ENCODE measurements at places on chromosomes 2 and 18. TPM values are rescaled to one million over a fixed set of nuclear protein-coding genes. Genes with fewer than 3 reads are reported as not detected.

The TRAF3IP1 gene
- total RNA-seq, result 17.2 TPM

The ZFP36L2 gene
- total RNA-seq, result 2.8 TPM

The CD207 gene
- not detected for total RNA-seq

The KCTD1 gene
- total RNA-seq, result 34.4 TPM

The CAPG gene
- total RNA-seq, result 11.0 TPM

The TMEM198 gene
- total RNA-seq, result 15.7 TPM

The PTPRN gene
- total RNA-seq, result 30.7 TPM

The AKAIN1 gene
- 3.8 TPM for total RNA-seq

The EGR4 gene
- not detected for total RNA-seq

The TMSB10 gene
- total RNA-seq, result 2,077 TPM

The ACVR1C gene
- 12.5 TPM for total RNA-seq

The C1QL2 gene
- total RNA-seq, result 1.6 TPM

The IL36B gene
- total RNA-seq, result not detected

The CRYGD gene
- not detected for total RNA-seq

The NT5DC4 gene
- total RNA-seq, result not detected

The LYPD6B gene
- 13.8 TPM for total RNA-seq

The LCLAT1 gene
- 34.7 TPM for total RNA-seq

The GAREM1 gene
- total RNA-seq, result 33.5 TPM

The MAP3K19 gene
- total RNA-seq, result 1.6 TPM

The CGREF1 gene
- total RNA-seq, result 29.1 TPM

The SLC25A12 gene
- total RNA-seq, result 91.1 TPM

The DSC2 gene
- 4.1 TPM for total RNA-seq

The CPO gene
- total RNA-seq, result not detected

The FZD7 gene
- total RNA-seq, result 7.2 TPM

The ABCB11 gene
- 1.6 TPM for total RNA-seq

The NAT8 gene
- total RNA-seq, result not detected

Data from parietal lobe (tissue), 2 donors.